ENCODE measurements at places on chromosomes 7 and 10.
A peak's percentile ranks its signal among the peaks of the same experiment; 100 is the strongest.

DNA sequence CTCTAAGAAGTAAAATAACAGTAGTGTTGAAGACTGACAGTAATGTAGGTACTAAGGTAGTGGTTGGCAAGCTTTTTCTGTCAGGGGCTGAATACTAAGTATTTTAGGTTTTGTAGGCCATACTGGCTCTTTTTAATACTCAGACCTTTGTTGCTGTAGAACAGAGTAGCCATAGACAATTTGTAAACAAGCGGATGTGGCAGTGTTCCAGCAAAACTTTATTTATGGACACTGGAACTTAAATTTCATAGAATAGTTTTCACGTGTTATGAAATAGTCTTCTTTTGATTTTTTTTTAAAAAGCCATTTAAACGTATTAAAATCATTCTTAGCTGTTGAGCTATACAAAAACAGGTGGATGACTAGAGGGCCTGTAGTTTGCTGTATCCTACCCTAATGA, 121.2 kb downstream of the MLLT10 start:
- DNase-seq = no peak

DNA sequence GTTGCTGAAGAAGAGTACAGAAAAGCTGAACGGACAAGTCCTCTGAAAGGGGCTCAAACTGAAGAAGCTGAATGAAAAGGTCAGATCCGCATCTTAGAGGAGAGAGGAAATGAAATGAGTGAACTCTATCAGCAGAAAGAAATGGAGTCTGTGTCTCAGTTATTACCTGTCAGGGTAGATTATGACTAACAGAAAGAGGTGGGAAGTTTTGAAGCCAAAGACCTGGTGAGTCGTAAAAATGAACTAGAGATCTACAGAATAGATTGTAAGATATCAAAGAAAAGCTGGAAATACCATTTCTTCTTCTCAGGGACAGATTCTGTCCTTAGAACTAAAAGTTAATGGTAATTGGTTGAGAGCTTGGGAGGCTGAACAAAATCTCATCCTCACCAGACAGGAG, 11.1 kb upstream of the MBL2 start:
- DNase-seq = no peak

DNA sequence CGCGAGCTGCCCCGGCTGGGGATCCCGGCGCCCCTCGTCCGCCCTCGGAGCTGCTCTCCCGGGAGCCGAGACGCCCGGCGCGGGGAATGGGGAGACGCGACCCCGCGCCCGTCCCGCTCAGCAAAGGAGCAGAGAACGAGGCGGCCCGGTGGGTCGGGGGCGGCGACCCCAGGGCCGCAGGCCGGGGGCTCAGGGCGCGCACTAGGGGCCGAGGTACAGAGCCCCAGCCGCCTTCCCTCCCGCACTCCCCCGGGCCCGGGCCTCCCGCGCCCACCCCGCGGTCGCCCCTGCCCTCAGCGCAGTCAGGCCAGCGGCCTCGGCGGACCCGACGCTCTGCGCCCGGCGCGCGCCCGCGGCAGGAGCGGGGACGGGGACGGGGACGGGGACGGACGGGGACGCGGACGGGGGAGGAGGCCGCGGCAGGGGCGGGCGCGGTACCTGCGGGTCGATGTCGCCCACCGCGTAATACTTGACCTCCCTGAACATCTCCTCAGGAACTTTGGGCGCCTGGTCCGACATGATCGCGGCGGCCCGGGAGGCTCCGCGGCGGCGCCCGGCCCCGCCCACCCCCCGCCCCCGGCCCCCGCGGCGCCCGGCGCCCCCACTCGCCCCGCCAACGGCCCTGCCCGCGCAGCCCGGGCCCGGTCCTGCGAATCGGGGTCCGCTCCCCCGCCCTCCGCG, 373 bp downstream of the PAXIP1 start:
- no peak for DNase-seq

GRCh38 chr10:94546049-94546900, 687 bp downstream of the HELLS start:
- peak; percentile 4 for DNase-seq

GRCh38 chr7:11616466-11616865, 215.5 kb downstream of the THSD7A start:
- DNase-seq = no peak

DNA sequence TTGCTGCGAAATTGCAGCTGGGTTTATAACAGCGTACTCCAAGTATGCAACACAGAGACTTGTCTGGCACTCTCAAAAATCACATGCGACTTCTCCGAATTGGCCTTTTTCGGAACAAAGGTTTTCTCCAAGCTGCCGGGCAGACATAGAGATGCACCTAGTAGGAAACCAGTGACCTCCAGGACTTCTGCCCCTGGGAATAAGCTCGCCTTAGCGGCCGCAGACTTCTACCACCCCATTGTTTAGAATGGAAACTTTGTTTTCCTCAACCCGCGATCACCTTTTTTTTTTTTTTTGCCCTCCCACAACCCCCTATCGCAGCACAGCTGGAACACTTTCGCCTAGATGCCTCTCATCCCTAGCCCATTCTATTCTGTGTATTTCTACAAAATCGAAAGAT, 4.9 kb upstream of the HOXA10 start:
- no peak for DNase-seq

DNA sequence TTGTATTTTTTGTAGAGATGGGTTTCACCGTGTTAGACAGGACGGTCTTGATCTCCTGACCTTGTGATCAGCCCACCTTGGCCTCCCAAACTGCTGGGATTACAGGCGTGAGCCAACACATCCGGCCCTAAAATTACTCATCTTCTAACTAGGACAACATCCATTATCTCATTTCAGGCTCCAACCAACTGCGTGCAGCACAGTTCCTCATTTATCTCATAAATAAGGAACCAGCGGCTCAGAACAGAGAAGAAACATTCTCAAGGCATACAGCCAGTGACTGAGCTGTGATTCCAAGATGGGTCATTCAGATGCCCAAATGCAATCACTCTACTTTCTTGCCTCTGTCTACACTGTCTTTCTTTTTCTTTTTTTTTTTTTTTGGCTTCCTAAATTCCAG, 356.1 kb downstream of the ELMO1 start:
- no peak for DNase-seq

DNA sequence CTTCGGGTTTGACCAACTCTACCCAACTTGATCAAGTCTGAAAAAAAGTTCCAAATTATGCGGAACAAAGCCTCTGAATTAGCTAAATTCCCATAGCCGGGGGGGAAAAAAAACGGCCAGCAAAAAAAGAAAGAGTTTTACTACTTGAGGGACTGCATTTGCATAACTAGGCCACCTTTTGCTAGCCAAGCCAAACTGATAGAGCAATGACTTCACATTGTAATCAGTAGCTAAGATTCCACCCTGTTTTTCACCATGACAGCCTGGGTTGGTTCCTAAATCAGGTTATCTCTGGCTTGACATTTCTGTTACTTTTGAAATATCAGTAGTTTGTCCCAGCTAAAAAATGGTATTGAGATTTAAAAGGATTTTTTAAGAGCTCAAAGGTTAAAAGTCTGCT, 31.4 kb upstream of the CREB3L2 start:
- no peak for DNase-seq

DNA sequence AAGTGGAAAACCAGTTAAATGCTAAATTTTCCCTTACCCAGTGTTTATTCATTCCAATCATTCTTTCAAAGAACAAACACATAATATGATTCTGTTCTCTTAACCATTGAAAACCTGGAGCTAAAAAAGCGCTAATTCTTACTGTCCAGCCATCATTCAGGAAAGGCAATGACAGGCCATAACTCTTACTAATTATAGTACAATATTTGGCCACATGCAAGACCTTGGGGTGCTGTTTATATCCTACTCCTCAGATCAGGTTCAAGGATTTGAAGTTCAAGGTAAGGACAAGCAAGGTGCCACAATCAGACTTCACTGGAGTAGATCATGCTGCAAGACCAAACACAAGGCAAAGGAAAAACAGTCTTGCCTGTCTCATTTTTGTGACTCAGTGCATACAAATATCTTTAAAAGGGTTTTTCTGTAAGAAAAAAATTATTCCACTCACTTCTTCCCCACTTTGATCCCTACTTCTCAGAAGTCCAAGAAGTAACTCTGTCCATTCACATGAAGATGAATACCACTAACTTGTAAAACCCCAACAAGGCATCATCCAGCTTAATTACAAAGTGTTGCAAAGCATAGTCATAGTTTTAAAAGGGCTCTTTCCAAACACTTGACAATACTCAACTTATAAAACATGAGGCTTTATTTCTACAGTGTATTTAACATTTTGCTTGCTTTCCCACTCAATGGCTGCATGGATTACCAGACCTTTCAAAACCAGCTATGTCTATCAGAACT, 153.0 kb downstream of the DOCK4 start:
- DNase-seq = no peak

DNA sequence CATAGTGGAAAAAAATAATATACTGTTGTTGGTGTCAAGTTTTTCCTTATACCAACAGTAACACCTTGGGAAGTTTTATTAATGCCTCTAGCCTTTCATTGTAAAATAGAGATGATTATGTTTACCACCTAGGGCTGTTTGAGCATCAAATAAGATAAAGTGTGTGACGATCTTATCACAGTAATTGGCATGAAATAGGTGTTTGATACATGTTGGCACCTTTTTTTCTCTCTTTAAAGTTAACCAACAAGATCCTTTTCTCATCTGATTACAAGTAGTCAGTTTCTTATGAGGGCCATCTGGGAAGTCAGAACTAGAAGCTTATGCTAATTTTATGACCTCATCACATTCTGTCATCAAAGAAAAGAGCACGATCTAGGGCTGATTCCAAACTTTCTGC, 669.5 kb downstream of the CCSER2 start:
- no peak for DNase-seq

DNA sequence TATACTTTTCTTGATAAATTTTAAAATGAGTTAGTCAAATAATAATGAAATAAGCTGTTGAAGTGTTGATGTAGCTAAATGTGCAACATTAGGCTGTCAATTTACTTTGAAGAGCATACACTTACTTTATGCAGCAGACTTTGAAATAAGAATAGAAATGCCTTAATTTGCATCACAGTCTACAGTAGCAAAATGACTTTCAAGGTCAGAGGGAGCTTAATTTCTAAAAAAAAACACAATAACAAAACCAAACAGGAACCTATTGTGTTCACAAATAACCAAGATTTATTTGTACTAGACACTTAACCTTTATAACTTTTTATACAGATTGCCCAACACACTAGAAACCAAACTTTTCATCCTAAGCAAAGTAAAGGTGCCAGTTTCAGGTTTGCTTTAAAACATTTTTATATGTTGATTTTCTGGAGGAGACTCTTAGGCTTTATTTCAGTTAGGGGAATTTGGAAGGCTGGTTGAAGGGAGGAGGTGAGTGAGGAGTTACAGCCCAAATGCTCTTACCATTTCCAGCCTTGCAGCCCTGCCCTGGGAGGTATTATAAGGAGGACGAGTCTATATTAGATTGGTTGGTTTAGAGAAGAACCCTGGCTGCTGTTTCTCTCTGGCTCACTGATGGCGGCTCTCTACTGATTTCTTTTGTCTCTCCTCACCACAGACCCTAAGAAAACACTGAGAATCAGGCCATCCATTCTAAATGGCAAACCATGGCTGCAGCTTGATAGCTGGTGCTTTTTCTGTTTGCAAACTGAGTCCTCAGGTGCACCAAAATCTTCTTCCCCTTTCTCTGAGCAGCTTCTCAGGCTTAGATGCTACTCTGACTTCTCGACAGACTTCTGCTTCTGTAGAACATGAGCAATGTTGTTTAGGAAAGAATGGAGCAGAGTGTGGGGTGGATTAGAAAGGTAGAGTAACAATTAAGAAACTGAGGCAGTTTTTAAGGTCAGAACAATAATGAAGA, 55.2 kb upstream of the RPA3 start:
- no peak for DNase-seq

DNA sequence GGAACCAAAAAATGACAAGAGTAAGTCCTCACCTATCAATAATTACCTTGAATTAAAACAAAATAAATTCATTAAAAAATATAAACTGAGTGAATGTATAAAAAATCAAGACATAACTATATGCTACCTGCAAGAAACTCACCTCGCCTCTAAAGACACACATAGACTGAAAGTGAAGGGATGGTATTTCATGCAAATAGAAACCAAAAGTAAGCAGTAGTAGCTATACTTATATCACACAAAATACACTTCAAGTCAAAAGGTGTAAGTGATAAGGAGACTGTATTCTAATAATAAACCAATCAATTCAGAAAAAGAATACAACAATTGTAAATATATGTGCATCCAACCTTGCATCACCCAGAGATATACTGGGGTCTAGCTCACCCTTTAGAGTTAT, 332.6 kb downstream of the SH2D4B start:
- DNase-seq = no peak

GRCh38 chr7:34389332-34390078, 268.5 kb upstream of the NPSR1 start:
- DNase-seq = no peak

DNA sequence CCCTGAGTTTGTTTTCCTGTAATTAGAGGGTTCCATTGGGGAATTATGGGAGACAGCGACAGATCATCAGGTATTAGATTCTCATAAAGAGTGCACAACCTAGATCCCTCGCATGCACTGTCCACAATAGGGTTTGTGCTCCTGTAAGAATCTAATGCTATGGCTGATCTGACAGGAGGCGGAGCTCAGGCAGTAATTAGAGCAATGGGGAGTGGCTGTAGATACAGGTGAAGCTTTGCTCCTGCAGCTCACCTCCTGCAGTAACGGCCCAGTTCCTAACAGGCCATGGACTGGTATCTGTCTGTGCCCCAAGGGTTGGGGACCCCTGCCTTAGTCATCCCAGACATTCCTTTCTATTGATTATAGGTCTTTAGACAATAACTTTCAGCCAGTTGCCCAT, 894 bp upstream of the ZSCAN21 start:
- DNase-seq = no peak

GRCh38 chr7:152202056-152202455, 176.6 kb downstream of the GALNT11 start:
- DNase-seq = no peak

DNA sequence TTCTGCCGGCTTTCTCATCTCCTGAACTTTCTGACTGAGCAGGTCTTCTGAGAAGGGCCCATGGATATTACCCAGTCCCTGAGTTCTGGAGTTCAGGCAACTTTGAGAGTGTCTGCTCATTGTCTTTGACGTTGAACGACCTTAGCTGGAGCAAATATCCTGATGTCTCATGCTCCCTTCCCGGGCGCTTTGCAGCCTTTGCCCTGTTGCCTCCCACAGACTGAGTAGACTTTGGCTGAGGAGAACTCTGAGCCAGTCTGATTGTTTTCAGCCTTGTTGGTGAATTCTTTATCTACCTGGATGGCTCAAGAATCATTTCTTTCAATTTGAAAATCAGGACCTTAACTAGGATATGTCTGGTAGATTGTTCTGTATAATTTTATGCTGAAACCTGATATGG, 353.7 kb downstream of the GLRX3 start:
- DNase-seq = no peak

GRCh38 chr7:107933386-107934013, 42.5 kb downstream of the DLD start:
- no peak for DNase-seq
